ENCODE measurements at places on chromosomes 4 and X.

DNA sequence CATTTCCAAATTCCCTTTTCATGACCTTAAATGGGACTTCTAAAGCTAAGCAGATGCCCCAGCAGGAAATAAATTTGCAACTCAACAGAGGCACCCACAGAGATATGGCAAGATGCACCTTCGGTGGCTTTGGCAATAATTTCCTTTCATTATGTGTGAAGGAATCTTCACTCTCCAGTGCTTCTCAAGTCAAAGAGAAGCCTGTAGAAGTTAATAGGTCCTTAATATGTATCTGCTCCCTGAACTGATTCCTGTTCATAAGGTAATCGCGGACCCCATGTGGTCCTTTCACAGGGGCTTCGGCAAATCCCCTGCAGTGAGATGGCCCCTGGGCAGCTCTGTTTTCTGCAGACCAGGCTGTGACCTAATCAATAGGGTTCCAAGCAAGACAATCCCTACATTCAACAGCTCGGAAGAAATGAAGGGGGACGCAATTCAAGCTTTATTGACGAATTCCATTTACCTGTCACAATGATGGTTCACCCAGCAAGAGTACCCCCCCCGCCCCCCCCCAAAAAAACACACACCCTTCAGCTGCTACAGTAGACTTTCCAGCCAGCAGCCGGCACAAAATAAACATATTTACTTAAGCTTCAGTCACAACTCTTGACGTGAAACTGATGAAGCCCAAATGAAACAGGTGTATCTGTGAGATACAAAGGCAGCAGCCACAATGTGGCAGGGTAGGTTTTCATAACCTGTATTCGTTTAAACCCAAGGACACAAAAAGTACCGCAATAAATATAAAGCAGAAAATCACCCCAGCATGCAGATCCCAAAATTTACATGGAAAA is 35.3 kb downstream of the FAT1 start:
- no peak for DNase-seq

DNA sequence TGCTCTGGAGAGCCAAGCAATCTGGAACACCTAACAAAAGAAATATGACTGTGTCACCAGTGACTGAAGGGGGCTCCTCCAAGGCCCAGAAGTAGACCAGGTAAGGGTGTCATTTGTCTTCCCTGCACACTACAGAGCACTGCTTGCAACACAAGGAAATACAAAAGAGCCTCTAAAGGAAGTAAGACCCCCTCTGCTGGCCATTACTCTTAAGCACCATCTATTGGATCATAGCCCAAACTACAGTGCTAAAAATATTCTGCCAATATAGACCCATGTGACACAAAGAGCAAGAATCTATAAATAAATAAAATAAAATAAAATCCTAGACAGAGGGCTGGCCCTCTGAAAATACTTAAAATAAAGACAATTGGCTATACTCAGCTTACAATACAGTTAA is 528.7 kb downstream of the TMA16 start:
- DNase-seq, result no peak

DNA sequence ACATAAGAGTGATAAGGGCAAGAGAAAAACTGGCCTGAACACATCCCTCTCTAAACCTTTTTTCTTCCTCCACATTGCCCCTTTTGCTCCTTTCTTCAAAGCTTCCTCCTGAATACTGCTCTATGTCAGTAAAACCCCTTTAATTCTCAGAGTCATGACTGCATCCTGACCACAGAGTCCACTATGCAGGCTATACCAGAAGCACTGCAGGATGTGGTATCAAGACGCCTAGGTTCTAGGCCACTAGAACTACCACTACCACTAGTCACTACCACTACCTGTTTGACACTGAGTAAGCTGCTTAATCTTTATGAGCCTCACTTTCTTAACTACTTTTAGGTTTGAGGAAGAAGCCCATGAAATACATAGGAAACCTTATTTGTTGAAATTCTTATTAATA is 38.7 kb downstream of the ARHGEF9 start:
- no peak for DNase-seq

DNA sequence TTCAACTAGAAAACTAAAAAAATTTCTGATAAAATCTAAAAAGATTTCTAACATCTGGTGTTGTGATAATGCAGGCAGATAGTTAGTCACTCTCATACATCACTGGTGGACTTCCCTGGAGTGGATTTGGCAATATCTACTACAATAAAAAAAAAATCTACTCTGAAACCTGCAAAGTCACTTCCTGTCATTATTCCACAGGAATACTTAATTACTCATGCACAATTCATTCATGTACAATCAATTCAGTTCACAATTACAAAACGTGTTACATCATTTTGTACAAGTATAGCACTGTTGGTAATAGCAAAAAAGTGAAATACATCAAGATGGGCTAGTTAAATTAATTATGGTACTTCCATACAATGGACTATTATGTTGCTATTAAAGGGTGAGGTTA is 16.5 kb upstream of the RHOH start:
- DNase-seq, result peak; percentile 73

DNA sequence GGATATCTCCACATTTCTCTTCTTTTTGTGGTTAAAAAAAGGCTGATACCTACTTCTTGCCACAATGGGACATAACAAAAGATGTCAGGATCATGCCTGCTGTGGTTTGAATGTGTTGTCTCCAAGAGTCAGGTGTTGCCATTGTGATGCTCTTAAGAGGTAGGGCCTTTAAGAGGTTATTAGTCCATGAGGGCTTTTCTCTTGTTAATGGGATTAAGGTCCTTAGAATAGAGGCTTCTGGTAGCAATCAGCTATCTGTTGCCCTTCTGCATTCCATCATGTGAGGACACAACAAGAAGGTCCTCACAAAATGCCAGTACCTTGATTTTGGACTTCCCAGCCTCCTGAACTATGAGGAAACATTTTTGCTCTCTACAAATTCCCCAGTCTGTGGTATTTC is 191.4 kb downstream of the GBA3 start:
- DNase-seq, result no peak

Measured in AG08395 (cell line).